ENCODE measurements at places on chromosomes 5 and 9.
A peak's percentile ranks its signal among the peaks of the same experiment; 100 is the strongest.

GRCh38 chr5:65125591-65126541 is 355.9 kb downstream of the ADAMTS6 start:
- no peak for DNase-seq

DNA sequence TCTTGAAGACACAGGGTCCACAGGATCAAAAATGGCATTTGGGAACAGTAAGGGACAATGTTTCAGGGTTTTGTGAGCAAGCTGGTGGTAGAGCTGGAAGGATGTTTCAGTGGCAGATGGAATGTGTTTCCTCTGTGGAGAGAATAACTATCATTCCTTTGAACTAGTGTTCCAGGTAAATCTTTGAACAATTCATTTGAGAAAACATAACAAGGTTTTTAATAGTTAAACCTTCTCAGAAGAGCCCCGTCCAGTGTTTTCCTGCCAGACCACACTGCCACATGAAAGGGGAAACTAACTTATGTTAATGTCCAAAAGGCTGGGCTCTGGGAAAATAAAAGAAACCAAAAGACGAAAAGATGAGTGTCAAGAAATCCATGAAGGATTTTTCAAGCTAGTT is 207.0 kb upstream of the ZNF462 start:
- DNase-seq, result no peak

DNA sequence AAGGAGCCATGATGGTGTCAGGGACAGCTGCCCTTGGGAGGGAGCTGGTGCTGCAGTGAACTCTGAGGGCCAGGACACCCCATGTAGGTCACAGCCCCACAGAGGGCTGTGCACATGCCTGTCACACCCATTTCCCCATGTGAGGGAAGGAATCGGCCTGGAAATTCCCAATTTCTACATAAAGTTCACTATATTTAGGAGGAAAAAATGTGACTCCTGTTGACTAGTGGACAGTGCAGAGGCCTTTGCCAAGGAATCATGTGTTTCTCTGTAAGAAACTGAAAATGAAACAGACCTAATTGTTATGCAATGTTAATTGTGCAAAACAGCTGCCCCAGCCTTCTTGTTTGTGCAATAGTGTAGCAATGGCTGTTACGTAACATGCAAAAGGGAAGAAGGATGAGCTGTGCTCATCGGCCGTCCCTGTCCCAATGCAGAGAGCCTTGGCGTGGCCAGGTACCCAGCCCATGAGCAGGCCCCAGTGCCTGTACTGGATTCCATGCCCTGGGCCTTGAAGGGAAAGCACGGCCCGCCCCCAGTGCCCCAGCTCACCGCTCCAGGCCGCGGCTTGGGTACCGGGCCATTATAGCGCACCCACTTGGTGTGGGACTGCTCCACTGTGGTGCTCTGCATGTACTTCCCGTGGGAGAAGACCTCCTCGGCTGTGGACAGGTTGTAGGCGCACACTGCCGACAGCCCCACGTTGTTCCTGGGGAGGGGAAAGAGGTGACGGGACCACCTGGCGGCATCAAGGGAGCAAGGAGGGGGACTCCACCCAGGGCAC is 70.0 kb downstream of the SECISBP2 start:
- no peak for DNase-seq

GRCh38 chr5:39466846-39467245 is 42.1 kb upstream of the DAB2 start:
- no peak for DNase-seq

GRCh38 chr5:171523781-171524180 is 104.3 kb downstream of the FGF18 start:
- DNase-seq, result no peak

DNA sequence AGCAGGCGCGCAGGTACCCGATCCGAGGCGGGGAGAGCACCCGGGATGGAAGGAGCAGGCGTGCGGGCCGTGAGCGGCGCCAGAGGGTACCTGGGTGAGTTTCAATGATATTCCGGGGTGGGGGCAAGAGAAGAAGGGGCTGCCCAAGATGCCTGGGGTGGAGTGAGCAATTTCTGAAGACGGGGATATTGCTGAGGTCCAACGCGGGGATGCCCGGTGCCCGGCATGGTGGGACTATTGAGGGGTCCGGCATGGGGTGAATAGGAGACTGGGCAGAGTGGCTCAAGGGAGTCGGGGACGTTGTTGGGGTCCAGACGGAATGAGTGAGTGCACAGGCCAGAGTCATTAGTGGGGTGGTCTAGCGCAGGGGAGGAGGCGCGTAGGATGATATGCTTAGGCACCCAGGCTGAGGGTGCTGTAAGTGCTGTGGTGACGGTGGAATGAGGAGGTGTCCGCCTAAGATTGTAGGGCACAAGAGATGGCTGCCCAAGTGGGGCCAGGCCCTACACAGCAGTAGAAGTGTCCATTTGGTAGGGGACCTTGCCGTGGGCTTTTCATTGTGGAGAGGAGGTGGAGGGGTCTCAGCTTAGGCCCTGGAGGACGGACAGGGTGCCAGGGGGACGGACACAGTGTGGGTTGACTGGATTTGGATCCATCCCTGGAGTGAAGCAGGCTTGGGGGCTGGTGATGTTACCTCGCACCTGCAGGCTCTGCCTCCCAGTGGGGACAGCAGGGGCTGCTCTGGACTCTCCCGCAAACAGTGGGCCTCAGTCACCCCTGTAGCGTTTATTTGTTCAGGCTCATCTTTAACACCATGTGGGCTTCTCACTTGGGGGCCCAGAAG is 719 bp downstream of the MIGA2 start:
- DNase-seq, result no peak

- no peak for DNase-seq
Observed at GRCh38 chr5:126514131-126514557, 80.9 kb downstream of the ALDH7A1 start.

- DNase-seq, result no peak
Observed at GRCh38 chr5:143399616-143400540, 3.6 kb downstream of the NR3C1 start.

- DNase-seq, result no peak
Observed at GRCh38 chr9:107548298-107549142, 59.0 kb upstream of the KLF4 start.

DNA sequence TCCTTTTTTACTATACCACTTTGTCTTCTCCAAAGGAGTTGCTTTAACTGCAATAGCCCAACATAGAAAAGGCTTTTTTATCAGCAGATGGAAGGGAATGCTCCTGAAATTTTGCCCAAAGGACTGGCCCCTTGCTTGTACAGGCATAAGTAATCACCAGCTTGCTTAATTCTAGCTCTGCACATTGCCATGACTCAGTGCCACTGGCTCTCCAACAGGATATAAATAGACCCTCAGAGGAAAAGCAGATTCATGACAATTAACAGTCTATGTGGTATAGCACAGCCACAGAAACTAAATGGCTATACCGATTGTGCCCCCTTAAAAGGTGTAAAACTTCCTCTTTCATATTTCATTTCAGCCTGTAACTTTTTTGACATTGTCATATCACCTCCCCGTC is 227.0 kb downstream of the ZNF608 start:
- no peak for DNase-seq

DNA sequence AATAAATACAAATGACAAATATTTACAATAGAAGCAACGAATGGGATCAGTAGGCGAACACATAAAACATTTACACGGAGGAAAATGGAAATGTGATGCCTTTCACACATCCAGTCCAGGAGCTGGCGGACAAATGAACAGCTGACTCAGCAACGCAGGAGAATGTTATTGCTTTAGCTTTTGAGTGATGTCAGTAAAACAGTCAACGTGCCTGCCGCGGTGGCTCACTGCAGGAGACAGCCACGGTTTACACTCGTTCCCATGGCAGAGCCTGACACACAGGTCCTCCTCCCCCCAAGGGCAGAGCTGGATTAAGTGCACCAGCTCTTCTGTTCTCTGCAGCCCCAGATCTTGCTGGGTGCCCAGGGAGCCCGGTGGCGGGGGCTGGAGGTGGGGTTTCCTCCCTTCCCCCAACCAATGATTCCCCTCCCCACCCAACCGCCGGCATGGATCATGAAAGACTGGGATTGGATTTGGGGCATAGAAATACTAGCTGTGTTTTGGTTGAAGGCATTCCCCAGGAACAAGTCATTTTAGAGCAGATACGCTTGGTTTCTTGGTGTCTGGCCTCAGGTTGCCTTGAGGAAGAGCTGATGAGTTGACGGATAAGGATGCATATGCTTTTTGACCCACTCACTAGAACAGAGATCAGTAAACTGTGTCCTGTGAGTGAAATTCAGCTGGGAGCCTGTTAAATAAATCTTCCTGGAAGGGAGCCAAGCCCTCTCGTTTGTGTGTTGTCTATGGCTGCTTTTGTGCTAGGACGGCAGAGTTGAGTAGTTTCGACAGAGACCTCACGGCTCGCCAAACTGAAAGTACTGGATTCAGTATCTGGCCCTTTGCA is 12.5 kb downstream of the STC2 start:
- no peak for DNase-seq

GRCh38 chr9:100294806-100295205 is 57.9 kb downstream of the TEX10 start:
- DNase-seq, result no peak

- DNase-seq, result no peak
Observed at GRCh38 chr5:126640866-126641265, 40.1 kb downstream of the PHAX start.

DNA sequence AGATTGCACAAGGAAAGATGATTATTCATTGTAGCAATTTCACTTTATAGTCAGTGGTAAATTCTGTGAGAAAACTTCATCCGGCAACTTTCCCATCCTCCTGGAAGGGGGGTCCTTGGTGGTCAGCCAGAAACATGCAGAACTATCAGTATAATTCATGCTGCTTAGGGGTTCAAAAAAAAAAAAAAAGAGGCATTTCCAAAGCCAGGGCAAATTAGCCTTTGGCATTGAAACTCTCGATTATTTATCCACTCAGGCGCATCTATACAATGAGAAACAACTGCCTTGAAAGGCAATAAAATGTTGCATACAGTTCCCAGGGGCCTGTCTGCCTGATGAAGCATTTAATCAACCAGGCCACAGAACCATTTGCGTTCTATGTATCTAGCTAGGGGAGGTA is 263.3 kb downstream of the TMEM167A start:
- no peak for DNase-seq

DNA sequence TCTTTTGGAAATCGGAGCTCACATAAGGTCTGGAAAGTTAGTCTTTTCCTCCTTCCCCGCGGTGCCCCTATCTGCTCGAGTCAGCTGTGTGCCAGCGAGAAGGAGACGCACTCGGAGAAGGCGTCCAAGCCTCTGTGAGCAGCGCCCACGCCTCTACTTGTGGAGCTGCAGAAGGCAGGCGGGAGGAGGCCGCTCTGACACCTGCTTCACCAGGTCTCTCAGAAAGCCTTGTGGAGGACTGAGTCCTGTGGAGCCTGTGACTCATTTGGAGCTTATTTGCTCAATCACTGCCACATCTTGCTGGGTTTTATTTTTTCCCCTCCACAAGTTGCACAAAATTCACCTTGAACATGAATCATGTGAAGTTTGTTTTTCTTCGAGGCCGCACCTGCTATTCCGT is 117.5 kb downstream of the IRX2 start:
- DNase-seq, result no peak

DNA sequence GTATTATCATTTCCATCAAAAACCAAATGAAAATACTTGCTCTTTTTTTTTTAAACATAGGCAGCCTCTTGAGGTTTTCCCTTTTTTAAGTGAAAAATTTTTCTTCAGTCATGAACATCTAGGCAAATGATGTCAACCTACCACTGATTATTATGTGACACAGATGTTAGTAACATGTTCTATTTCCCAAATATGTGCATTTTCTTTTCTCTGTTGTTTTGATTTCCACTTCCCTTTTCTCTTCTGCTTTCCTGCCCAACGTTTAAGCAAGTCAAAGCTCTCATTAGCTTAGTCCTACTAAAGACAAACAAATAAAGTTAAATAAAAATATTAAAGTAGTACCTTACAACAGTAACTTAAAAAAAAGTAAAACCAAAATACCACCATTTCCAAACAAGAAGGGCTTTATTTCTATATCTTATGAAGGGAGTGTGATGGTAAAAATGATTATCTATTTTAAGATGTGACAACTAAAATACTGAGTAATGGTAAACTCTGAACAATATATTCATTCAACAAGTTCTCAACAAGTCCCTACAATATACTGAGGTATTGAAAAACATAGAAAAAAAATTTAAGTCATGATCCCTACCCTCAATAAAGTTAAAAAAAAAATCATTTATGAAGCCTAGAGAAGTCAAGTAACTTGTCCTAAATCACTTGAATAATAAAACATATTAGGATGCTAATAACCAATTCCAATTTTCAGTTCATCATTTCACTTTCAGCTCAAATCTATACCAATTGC is 9.4 kb downstream of the SLC38A9 start:
- no peak for DNase-seq

- no peak for DNase-seq
Observed at GRCh38 chr5:10699987-10700386, 61.0 kb downstream of the DAP start.

DNA sequence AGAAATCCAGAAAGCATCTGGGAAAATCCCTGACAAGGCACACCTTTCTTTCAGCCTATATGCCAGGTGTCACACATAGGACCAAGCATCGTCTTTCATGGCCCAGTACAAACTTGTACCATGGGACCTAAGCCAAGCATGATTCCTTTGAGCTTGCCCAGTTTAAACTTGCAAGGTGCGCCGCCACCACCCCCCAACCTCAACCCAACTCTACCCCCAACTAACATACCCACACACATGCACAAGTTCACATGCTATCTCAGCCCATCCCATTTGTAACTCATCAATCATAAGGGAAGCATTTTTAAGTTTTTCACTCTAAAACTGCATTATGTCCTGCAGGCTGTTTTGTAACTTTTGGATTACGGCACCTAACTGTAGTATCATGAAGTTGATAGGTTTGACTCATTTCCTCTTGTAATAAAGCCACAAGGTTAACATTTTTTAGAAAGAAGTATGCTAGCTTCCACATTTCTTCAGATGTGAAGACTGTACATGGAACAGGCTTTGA is 145.9 kb upstream of the FST start:
- DNase-seq, result no peak

DNA sequence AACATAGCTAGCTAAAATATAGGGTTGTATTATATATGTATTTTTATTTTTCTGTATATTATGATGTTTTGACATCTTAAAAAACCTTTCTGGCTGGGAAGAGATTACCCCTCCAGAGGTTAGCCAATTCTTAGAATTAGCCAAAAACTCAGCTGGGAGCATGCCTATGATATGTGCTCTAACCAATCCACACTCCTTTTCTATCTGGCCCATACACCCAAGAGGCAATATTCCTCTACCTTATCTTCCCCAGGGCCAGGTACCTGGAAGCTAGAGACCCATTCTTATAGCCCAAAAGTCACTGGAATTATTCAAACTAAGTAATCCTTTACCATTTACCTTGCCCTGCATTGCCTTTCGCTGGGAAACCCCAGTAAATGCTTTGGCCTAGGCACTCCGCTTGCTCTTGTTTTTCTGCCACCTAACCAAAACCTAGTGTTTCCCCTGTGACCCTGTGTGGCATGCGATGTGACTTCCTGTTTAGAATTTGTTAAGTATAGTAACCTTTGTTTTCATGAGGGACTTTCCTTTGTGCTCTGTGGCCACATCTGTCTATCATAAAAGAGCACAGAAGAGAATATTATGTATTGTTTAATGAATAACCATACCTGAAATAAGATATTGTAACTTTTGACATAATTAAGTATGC is 37.4 kb downstream of the CSNK1G3 start:
- peak; percentile 22 for DNase-seq

DNA sequence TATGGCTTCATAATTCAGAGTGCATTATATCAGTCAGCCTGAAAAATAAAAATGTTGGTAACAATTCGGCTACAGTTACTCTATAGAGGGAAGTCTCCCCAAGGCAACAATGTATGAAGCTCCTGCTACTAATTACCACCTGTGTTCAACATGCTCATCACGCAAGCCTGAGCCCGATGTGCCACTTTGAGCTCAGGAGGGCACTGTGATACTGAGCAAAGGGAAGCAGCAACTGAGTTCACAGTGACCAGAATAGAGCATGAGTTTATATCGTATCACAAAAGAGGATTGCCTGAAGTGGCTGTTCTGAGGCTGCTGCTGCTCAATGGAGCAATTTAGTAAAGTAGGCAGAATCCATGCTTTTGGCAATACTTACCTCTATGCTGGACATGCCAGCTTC is 202.0 kb upstream of the HAPLN1 start:
- DNase-seq, result no peak

All from activated CD4-positive, alpha-beta T cell treated with anti-CD3 and anti-CD28 coated beads for 1 hour (primary cell).